ENCODE measurements at places on chromosomes 6 and 20.
A peak's percentile ranks its signal among the peaks of the same experiment; 100 is the strongest.

DNA sequence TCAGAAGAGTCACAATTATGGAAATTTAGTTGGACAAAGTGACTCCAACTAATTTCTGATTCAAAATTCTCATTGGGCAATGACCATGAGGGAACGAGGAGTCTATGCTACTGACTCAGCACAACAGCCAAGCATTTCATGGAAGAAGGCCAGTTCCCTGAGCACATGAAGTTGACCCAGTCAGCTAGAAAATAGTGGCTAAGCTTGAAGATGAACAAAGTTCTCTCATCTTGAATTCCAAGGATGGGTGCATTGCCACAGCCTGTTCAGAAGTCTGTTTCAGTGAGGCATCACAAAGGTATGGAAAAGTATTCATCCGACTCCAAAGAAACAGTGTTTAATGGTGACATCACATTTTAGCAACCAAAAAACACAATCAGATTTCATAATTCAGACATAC lies 676.9 kb downstream of the HACE1 start:
- DNase-seq: no peak

GRCh38 chr20:37261714-37262113 lies at the start of gene GHRH:
GHRH (minus strand) TSS chr20:37261814; CDS start chr20:37256889, 4,925 bp downstream.
- no peak for DNase-seq

GRCh38 chr6:142300758-142301650 lies 803 bp upstream of the ADGRG6 start:
- DNase-seq: no peak

GRCh38 chr6:87483929-87484328 lies 11.2 kb downstream of the SLC35A1 start:
- no peak for DNase-seq

DNA sequence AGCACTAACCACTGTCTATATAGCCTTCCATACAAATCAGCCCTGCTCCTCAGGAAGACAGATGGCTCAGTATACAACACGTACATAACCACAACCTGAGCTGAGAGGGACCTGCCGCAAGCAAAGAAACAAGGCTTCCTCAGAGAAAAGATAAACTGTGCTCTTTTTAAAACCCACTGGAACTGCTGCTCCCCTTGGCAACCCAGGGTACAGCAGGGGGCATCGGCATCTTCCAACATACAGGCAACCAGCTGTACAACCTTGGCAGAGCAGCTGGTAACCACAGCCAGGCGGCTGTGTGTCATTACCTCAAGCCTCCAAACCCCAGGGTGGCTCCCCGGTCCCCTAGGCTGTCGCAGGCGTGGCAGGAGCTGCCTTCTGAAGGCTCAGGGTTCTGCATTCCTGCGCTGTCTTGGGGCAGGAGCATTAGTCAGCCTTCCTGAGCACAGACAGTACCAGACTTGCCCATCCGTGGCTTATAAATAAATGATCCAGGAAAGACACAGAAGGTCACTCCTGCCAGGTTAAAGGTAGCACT lies 249.5 kb downstream of the ADGRG6 start:
- no peak for DNase-seq

DNA sequence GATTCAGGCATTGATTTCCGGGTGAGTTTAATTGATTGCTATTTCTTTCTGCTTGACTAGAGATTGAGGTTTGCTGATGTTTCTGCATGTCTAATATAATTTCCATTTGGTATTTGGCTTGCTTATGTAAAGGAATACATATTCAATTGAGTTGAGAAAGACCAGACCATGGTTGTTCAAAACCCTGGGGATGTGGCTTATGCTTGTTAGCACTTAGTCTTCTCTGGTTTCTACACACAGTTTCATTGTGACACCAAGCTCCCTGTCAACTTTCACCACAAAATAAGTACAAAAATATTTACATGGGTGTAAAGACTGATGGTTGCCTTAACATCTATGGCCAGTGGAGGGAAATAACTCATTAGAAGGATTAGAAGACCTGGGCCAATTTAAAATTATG lies 209.6 kb downstream of the CDH26 start:
- no peak for DNase-seq

- no peak for DNase-seq
These were observed 358.5 kb downstream of the ZFAND3 start for GRCh38 chr6:38177882-38178583.

GRCh38 chr6:56977192-56977591 lies 22.3 kb downstream of the BEND6 start:
- no peak for DNase-seq

GRCh38 chr6:146598772-146599405 lies at the start of gene ADGB:
ADGB (plus strand) TSS chr6:146598972; CDS start chr6:146599041, 69 bp downstream.
- peak; percentile 13 for DNase-seq

GRCh38 chr20:51131811-51132210 lies 108.9 kb upstream of the KCNG1 start:
- no peak for DNase-seq
